Ovary (tissue), 10 donors: ENCODE measurements at places on chromosomes 3 and 15. TPM values are rescaled to one million over a fixed set of nuclear protein-coding genes. Genes with fewer than 3 reads are reported as not detected.
A peak's percentile ranks its signal among the peaks of the same experiment; 100 is the strongest.

The PDE12 gene
- 17.8 TPM for total RNA-seq

The MAP2K5 gene
- 13.7 TPM for total RNA-seq

The LHFPL4 gene
- total RNA-seq, result 0.05 TPM

The FAM107A gene
- 2.7 TPM for total RNA-seq

The GP9 gene
- total RNA-seq, result not detected

The IL17RB gene
- 1.1 TPM for total RNA-seq

The INKA1 gene
- 2.1 TPM for total RNA-seq

The IL17RC gene
- total RNA-seq, result 24.0 TPM

The YEATS2 gene
- 26.0 TPM for total RNA-seq

The LIPH gene
- not detected for total RNA-seq

The C3orf20 gene
- 0.10 TPM for total RNA-seq

DNA sequence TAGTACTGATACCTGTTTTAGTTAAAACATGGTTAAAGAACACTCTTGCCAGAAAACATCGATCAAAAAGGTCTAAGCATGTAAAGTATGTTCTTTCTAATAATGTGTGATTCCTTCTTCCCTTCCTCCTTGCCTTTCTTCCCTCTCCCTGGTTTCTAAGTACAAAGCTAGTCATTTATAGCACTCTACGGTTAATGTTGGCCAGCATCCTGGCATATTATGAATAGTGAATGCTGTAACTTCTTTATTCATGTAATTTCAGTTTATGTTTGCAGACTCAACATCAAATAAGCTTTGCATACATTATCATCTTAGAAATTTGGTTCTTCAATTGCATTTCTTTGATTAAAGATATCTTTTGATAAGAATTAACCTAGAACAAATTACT is 27.1 kb downstream of the P2RY12 start:
- DNase-seq, result no peak

- no peak for DNase-seq
Observed at GRCh38 chr3:167899093-167899492, 163.6 kb downstream of the SERPINI1 start.

DNA sequence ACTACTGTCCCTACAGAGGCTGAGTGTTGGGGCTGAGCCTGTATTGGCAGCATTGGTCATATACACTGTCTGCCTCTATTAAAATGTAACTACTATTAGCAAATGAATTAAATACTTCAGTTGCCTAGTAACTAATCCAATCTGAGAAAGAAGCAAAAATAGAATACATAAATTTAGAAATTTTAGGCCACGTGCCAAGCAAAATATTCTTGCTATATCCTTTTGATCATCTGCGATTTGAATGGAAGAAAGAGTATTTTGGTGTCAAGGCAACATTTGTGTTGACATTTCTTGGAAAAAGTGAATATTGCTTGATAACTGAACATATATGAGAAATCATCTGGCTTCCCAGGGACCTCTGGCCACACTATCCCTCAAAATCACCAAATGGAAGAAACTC is 148.2 kb upstream of the TOPAZ1 start:
- DNase-seq, result no peak

- no peak for DNase-seq
Observed at GRCh38 chr3:129824926-129825541, 68.5 kb downstream of the TMCC1 start.

- no peak for DNase-seq
Observed at GRCh38 chr3:32857921-32858320, 40.1 kb downstream of the TRIM71 start.

DNA sequence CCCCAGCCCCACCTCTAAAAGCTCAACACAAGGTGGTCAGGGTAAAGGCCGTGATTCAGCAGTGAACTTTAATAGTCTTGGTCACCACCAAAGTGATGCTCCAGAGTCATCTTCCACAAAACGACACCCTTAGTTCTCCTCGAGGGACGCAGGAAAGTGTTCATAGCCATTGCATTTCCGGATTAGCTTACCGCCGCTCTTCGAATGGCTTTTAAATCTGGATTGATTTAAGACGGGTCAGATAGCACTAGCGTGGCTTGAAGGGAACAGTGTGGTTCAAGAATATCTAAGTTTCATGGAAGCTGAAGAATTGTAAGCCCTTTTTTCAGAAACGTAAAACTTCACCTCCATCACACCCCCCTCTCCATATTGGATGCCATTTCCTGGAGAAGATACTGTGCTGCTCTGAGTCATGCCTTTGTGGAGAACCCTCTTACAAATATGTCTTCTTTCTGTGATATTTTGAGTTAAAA is 829 bp downstream of the RNF7 start:
- DNase-seq, result no peak

- no peak for DNase-seq
Observed at GRCh38 chr3:53346922-53347260, 452 bp downstream of the DCP1A start.

DNA sequence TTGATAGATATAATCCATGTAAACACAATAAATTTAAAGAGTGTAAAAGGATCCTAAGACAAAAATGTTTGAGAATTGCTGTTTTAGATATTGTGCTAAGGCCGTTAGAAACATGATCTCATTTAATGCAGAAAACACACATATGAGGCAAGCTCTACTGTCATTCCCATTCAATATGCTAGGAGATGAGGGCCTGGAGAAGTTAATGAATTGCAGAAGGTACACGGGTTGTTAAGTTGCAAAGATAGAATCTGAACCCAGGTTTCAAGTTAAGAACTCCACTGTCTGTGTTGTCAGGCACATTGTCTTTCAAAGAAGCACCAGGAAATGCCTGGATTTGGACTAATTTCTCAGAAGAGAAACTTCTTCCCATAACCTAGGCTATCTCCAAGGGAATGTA is 65.1 kb upstream of the SAMMSON start:
- no peak for DNase-seq

- DNase-seq, result no peak
Observed at GRCh38 chr3:127585163-127585812, 5.2 kb downstream of the TPRA1 start.

DNA sequence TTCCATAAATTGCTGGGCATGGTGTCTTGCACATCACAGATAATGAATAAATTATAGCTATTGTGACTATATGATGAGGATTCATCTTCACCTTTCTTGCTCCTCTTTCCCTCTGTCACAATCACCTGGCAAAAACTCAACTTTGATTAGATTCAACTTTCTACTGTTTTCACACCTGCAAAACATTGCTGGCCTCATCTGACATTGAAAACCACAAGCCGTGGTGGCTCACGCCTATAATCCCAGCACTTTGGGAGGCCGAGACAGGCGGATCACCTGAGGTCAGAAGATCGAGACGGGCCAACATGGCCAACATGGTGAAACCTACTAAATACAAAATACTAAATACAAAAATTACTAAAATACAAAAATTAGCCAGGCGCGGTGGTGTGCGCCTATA is 12.7 kb upstream of the PEX5L start:
- DNase-seq, result no peak

GRCh38 chr3:98376631-98377030 is 13.8 kb upstream of the OR5K3 start:
- no peak for DNase-seq

DNA sequence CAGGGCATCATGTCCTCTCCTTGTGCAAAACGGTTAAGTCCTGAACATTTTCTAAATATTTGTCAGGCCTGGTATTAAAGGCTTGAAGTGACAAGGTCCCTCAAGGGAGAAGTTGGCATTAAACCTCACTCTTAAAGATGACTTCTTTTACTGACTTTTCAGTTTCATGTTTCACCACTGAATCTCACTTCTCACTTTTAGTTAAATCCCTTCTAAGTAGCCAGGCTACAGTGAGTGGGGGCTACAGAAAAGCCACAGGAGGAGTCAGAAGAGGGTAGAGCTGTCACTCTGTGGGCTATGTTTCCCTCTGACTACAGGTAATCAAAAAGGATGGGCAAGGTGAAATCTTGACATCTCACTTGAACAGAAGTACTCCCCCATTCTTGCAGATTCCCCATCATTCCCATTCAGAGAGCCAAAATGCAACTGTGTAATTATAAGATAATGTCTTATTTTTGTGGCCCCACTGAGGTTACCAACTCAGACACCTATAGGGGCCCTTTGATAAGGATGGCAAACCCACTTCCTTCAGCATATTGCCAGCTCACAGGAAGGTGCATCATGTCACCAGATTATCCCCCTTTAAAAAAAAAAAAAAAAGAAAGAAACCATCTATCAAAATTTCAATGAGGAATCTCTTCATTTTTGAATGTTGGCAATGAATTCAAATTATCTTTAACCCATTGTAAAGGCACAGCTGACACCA is 790.1 kb upstream of the CFAP20DC start:
- DNase-seq, result no peak

- DNase-seq, result no peak
Observed at GRCh38 chr15:76674883-76675282, 230.3 kb downstream of the SCAPER start.

- no peak for DNase-seq
Observed at GRCh38 chr3:136835813-136836510, 17.0 kb downstream of the SLC35G2 start.

- peak; percentile 90 for DNase-seq
Observed at GRCh38 chr3:64685331-64685799, 2.4 kb downstream of the ADAMTS9 start.

GRCh38 chr3:173395412-173396181 is 1.9 kb upstream of the NLGN1 start:
- peak; percentile 86 for DNase-seq

GRCh38 chr3:197892162-197892561 is 57.8 kb upstream of the RPL35A start:
- DNase-seq, result no peak

DNA sequence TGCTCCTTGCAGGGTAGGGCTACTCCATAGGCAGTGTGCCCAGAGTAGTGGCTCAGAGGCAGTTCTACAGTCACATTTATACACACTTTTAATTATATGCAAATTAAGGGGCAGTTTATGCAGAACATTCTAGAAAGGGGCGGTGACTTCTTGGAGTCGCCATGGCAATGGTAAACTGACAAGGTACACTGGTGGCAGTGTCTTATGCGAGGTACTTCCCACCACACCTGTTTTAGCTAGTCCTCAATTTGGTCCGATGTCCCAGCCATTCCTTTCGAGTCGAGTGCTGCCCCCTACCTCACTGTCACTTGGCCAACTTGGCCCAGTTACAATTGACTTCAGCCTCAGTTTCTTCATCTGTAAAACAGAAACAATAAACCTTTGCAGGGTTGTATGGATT is 3.8 kb upstream of the IRAK2 start:
- no peak for DNase-seq

- no peak for DNase-seq
Observed at GRCh38 chr3:47573190-47574172, 5.2 kb downstream of the CSPG5 start.

- DNase-seq, result no peak
Observed at GRCh38 chr3:185827595-185828344, 2.9 kb upstream of the IGF2BP2 start.

DNA sequence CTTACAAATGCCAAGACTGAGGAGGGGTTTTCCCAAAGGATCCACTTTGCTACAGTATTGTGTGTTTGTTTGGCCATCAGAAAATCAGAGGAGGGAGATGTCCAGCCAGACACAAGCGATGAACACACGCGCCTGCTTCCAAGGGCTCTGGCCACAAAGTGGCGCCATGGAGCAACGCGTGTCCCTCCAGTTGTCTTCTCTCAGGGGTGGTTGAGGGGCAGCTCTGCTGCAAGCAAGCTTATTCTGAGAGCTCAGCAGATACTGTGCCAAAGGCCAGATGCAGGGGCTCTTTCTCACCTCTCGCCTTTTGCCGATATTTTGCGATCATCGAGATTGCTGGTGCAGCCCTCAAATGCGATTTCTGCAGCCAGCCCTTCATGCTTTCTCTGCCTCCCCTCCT is 88.9 kb upstream of the OSBPL11 start:
- peak; percentile 46 for DNase-seq

- DNase-seq, result no peak
Observed at GRCh38 chr15:65292938-65293518, 2.8 kb upstream of the RNU5A-1 start.
